Caco-2 (cell line): ENCODE measurements at places on chromosomes 13 and 19.

DNA sequence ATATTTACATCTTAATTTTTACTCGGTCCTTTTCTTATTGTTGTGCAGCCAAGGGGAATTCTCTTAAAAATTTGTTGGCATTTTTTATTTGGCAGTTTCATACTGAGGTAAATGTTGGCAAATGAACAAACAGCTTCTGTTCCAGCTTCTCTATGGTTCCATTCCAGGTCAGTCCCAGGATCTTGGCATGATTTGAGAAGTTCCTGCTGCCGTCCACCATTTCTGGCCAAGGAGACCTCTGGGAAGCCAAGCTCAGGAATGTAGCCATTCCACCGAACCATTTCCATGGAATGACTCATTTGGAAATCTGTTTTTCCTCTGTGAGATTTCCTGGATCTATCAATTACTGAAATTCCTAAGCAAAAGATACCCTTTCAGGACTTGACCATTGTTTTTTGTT lies 43.9 kb downstream of the SLC10A2 start:
- DNase-seq: no peak

GRCh38 chr13:32087955-32088747 lies 56.6 kb downstream of the FRY start:
- DNase-seq: no peak

- no peak for DNase-seq
Measured at GRCh38 chr19:33498391-33499000, 23.1 kb downstream of the PEPD start.

DNA sequence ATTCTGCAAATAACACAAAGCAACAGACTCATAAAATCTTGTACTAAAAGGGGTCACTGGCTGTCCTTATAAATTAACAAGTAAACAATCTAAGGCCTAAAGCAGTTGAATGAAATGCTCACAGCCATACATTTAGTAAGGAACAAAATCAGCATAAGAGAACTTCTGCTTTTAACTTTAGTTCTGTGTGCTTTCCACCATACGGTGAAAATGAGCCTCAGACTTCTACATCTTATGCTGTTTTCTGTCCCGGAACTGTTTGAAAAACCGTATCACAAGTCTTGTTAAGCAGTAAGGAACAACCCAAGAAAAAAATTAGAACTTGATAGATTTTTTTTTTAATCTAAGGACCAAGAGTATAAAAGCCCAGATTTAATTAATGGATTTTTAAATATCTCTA lies 549.1 kb upstream of the MIR17HG start:
- DNase-seq: no peak

DNA sequence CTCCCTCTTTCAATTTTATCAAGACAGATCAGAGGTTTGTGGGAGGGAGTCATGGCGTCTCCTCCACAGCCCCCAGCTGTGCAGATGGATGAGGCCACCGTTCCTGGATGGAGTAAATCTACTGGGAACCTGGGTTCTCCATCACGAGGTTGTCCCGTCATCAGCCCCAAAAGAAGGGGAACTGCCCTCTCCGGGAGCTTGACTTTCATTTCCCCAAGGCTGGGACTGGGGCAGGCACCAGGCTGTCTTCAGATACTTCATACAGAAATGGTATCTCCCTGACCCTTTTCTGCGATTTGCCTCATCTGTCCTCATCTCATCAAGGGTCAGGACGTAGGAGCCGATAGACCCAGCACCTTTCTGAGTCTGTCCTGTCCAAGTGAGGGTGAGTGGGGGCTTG lies 9.8 kb downstream of the LILRB2 start:
- no peak for DNase-seq

DNA sequence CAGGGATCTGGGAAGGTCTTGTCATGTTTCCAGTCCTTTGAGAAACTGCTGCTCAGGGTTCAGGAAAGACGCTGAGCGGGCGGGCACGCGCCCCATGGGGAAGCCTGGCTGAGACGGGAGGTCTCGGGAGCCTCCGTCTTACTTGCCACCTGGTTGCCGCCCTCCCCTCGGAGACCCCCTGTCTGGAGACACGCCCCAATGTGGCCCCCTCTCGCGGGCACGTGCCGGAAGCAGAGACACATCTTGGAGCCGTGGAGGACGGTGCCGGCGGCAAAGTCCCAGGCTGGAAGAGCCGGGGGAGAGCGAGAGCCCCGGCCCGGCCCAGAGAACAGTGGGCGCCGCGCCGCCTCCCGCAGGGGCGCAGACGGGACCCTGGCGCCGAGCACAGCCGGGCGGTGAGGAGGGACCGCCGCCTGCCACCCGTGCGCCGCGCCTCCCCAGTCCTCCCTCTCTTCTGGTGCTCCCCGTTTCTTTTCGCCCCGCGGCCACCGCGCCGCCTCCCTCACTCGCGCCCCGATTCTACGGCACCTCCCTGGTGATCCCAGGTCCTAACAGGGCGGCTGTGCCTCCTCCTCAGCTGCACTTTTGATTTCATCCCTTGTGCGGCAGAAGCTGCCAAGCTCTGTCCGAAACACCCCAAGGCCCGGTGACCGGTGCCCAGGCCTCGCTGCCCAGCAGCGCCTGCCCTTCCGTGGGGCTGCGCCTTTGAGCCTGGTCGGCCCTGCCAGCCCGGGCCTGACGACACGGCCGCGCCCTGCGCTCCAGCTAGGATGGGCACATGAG lies 15.5 kb downstream of the GJB2 start:
- no peak for DNase-seq

GRCh38 chr19:45924891-45925447 lies 10.4 kb upstream of the NANOS2 start:
- no peak for DNase-seq

GRCh38 chr19:45495178-45495577 lies 1.7 kb downstream of the RTN2 start:
- DNase-seq: no peak

DNA sequence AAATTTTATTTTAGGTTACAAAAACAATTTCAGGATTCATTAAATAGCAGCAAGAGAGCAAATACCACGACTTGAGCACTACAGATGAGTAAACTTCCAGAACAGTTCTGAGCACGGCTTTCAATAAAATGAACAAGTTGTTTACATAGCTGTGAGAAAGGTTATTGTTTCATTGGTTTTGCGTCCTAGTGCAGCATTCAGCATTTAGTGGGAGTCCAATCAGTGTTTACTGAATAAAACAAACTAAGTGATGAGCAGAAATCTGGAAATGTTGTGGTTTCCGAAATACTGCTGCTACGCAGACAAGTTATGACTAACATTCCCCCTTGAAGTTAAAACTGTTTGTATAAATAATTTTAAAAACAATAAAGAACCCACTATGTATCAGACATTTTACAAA lies 251.5 kb upstream of the STARD13 start:
- DNase-seq: no peak

- DNase-seq: no peak
Measured at GRCh38 chr19:49896863-49897621, at the start of gene IL4I1. Gene IL4I1, minus strand, starts transcription at chr19:49896887. Its CDS starts 727 bp downstream, at chr19:49896160.

- no peak for DNase-seq
Measured at GRCh38 chr19:49418511-49418910, 4.7 kb downstream of the PTH2 start.

- DNase-seq: no peak
Measured at GRCh38 chr19:57682226-57682766, 519 bp downstream of the ZNF551 start.

DNA sequence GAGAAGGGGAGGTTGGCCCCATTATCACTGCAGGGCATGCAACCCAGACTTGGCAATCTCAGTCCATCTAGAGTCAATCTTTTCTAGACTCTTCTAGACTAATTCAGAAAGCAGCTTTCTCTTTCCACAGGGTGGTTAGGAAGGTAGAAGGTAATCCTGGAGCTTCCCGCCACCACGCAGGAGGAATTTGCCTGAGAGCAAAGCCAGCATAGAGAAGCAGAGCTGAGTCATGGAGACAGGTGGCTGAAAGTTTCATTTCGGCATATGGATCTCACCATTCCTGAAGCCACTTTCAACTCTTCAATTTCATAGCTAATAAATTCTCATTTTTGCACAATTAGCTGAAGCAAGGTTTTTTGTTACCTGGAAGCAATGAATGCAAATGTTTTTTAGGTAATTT lies 29.0 kb upstream of the FFAR2 start:
- no peak for DNase-seq

- DNase-seq: no peak
Measured at GRCh38 chr19:10600149-10600548, 13.0 kb upstream of the AP1M2 start.

DNA sequence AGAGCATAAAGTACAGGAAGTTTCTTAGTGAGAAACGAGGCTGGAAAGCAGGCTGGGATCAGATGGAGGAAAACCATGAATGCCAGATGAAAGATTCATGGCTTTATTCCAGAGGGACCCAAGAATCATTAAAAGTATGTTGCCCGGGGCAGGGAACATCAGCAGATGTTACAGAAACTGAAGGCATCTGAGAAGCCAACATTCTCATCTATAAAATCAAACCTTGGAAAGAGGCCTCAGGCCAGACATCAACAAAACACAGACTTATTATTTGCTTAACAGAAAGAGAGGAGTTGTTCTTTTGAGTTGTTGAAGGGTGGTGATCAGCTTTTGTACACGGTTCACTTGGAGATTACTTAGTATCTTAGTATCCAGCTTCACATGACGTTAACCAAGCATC lies 543.6 kb downstream of the RFC3 start:
- DNase-seq: no peak

GRCh38 chr13:50235604-50236342 lies 220.5 kb downstream of the KCNRG start:
- DNase-seq: no peak

DNA sequence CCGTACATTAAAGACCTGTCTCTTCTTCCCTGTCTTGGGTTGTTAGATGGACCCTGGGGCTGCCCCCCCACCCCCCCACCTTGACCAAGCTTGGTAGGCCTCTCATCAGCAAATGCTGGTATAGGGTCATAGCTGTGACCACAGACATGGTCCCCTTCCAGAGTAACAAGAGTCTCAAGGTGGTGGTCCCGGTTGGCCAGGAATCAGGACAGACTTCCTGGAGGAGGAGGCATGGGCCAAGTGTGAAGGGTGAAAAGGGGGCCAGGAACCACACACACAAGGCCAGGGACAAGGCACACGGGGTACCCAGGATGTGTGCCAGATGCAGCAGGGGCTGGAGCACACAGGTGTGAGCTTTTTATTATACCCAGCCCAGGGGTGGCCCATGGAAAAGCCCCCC lies 1.1 kb upstream of the MRI1 start:
- no peak for DNase-seq

DNA sequence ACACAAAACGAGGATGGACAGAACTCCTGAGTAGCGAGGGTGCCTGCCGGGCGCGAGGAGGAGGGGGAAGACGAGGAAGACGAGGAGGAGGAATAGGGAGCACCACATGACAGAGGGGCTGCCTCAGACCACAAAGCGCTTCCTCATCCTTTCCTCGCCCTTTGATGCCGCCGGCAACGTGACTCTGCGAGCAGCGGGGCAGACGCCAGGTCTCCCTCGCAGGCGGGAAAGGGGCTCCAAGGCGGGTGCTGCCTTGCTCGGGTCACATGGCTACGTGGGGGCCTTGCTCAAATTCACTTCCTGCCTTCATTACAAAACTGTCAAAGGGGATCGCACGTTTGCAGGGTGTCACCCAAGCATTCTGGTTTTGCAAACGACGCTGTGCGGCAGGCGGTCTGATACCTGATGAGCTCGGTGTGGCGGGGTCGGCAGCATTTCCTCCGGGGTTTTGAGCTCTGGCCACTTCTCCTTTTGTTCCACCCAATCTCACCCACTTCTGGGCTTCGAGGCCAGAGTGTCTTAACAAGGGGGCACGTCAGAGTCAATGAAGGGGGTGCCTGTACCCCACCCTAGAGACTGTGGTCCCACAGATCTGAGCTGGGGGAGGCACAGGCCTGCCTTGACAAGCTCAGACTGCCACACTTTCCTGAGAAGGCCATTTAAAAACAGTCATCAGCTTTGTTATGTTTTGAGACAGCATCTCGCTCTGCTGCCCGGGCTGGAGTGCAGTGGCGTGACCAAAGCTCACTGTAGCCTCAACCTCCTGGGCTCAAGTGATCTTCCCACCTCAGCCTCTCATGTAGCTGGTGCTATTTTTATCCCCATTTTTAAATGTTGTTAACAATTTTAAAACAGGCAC lies 14.9 kb downstream of the MAP2K2 start:
- no peak for DNase-seq

DNA sequence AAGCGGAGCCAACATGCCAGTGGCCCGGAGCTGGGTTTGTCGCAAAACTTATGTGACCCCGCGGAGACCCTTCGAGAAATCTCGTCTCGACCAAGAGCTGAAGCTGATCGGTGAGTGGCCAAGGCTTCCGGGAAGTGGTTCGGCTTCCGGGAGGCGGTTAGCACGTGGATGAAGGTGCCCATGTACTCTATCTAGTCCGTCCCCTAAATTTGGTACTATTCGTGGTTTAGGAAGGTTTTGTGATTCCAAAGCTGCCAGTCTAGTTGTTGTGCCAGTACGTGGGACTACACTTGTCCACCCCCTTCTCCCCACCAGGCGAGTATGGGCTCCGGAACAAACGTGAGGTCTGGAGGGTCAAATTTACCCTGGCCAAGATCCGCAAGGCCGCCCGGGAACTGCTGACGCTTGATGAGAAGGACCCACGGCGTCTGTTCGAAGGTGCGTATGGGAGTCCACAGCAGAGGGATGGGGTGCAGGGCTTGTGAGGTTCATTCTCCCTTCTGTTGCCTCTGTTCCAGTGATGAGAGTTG lies 579 bp downstream of the RPS9 start:
- no peak for DNase-seq

DNA sequence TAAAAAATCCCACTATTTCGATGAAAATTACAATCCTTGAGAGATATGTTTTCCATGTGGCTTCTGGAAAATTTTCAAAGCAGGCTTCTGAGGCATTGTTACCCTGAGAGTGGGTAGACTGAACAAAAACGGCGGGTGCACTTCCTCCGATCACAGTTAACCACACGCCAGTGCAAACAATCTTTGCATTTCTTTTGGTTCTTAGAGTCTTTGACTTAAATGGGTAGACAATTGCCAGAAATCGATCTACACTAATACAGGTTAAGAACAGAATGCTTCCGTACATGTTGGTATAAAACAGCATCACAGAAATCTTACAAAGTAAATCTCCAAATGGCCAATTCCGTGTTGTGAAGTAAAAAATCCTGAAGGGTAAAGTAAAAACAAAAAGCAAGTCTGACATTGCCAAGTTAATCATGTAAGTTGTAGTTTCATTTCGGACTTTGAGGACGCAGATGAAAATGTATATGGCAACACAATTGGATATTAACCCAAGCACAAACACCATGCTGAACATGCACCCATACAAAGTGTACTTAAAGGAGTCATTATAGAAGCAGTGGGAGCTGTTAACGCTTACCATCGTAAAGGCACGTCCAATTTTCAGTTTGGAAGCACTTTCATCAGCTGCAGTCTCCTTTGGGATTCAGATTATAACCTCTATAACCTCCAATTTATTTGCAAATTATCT lies 927 bp downstream of the LPAR6 start:
- DNase-seq: no peak

DNA sequence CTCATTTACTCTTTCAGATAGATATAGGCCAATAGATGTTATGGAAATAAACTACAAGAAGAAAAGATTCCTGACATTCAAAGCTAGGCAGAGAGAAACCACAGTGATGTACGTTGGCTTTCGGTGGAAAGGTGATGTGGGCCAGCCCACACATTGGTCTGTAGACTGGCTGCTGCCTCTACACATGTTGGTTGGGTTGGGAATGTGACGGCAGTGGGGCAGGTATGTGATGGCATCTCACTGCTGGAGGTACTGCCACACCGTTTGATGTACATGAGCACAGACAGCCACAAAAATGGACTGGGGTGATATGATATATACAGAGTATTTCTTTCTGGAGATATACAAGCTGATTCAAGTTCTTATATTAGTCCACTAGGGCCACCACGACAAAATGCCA lies 69.4 kb downstream of the C13orf42 start:
- DNase-seq: no peak

- no peak for DNase-seq
Measured at GRCh38 chr19:10768369-10768768, 50.5 kb downstream of the DNM2 start.

- DNase-seq: no peak
Measured at GRCh38 chr13:67052550-67053490, 177.3 kb downstream of the PCDH9 start.
